ENCODE measurements at places on chromosomes 5 and 9.
A peak's percentile ranks its signal among the peaks of the same experiment; 100 is the strongest.

DNA sequence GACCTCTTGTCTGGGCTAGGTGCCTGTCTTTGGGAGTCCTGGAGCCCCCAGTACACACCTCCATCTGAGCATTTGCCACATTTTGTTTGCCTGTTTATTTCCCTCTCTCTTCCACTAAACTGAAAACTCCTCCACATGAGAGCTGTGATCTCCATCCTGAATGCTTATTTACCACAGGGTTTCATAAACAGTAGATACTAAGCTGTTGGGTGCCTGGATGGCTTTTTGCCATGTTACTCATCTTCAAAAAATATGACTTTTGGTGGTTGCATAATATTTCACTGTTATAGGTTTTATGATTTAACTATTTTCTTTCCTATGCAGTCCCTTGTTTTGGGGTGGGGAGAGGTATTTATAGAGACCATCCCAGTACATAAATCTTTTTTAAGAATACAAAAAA lies 99.6 kb downstream of the APBA1 start:
- DNase-seq, result no peak

DNA sequence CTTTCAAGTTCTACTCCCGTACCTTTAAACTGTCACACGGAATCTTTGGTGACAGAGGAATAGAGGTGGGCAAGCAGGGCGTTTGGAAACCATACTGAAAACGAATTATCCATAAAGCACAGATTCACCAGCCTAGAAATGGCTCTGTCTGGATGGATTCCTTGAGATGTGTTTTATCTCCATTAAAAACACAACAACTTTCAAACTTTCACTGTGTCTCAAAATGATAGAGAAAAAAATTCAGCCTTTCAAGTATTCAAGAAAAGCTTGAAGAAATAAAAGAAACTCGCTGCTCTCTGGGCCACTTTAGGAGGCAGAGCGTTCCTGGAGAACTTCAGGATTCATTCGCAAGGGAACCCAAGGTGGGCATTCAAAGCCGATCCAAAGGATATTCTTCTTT lies 589 bp upstream of the THBS4 start:
- DNase-seq, result no peak

- no peak for DNase-seq
These were observed 19.3 kb downstream of the BRD9 start for GRCh38 chr5:873328-873727.

DNA sequence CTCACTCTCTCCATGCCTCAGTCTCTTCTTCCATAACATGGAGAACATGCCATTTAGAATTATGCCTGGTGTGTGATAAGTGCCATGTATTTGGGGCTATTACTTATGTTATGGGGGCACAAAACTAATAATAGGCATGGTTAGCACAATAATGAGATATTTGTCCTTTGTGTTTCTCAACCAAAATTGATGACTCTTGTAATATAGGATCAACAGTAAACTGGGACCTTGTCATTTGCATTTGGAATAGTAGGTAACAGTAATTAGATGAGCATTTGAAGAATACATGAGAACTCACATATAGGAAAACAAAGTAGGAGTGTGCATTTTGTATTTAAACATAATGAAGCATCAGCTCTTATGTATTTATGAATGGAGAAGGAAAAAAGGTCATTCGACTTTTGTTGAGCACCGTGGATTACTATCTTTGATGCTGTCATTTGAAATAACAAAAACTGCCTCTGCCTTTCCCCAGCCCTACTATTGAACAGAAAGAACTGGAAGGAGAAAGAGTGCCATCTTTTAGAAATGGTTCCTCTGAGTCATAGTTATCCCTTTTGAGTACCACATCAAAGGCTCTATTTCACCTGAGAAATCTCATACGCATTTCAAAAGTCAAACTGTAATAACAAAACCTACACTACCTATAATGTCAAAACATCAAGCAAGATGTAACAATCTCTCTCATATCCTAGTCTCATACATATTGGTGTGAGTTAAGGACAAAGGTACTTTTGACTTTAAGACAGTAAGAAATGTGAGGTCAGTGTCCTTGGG lies 655.2 kb downstream of the PDE4D start:
- DNase-seq, result no peak

- DNase-seq, result no peak
These were observed 346.4 kb downstream of the ARL15 start for GRCh38 chr5:53963958-53964357.

DNA sequence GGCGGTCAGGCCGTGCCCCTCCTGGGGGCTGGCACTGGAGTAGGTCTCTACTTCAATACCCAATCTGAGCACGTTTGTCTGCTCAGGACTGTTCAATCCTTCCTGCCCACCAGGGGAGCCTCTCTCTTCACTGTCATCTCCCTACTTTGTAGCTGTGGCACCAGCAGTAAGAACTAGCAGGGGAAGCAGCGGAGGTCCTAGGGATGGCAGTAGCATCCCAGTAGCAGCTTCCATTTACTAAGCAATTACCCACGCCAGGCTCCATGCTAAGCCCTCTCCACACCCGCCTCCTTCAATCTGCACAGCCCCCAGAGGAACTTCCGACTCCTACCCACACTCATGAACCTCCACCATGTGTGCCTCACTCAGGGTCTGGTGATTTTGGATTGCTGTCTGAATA lies 31.7 kb downstream of the FSTL4 start:
- no peak for DNase-seq

DNA sequence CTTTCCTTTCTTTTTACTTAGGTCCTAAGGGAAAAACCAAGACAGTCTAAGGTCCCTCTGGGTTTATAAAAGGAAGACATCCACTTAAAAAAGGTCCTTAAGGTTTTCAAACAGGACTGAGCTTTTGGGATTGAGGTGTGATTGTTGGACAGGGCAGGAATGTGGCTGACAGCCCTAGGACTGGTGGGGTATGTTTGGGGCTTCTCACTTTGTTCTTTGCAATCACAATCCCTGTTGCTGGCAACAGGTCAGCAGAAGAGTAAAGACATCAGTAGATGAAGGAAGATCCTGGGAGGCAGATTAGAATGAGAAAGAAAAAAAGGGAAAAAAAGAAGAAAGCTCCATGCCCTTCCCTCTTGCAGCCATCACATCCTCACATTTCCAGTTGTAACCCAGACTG lies 101.4 kb upstream of the TARS1 start:
- DNase-seq, result no peak

GRCh38 chr9:36486933-36487481 lies 85.7 kb upstream of the MELK start:
- DNase-seq, result no peak

DNA sequence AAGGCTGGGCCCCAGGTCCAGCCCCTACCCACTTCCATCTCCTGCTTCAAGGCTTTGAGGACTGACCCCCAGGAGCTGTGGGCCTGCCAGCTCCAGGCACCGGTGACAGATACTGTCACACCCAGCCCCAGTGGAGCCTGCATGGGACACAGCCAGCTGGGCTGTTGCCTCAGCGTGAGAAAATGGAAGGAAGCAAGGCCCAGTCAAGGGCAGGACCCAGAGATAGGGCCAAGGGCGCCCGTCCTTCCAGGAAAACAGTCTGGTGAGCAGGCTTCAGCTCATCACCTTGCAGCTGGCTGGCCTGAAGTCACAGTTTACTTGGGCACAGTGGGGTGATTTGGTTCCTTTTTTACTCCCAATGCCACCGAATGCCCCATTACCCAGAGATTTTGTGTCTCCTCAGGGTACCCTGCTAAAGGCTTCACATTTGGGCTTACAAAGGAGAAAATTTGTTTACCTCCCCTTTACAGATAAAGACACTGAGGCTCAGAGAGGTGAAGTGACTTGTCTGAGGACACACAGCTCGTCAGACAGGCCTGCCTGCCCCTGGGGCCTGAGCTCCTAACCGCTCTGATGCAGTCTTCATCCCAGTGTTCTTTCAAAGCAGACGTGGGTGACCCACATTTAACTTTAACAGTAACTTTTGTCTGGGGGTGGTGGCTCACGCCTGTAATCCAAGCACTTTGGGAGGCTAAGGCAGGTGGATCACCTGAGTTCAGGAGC lies 21.5 kb upstream of the WDR38 start:
- no peak for DNase-seq

- DNase-seq, result no peak
These were observed 176.4 kb downstream of the FGF18 start for GRCh38 chr5:171595801-171596231.

DNA sequence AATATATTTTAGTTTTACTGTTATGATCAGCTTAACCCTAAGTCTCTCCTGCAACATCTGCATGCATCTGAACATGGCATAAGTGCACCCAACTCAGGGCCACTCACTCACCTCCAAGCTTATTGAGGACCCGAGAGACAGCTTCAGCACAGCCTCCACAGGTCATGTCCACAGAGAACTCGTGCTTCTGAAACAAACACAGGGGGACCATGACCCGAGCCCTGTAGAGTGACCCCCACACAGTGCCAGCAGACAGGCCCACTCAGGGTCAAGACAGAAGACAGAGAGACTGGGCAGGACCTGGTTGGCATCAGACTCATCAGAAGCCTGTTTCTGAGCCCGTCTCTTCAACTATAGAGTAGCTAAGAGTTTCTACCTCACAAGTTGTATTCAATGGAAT lies 6.8 kb downstream of the ATOX1 start:
- no peak for DNase-seq

- DNase-seq, result no peak
These were observed 410.4 kb downstream of the KCTD16 start for GRCh38 chr5:144581044-144581443.

DNA sequence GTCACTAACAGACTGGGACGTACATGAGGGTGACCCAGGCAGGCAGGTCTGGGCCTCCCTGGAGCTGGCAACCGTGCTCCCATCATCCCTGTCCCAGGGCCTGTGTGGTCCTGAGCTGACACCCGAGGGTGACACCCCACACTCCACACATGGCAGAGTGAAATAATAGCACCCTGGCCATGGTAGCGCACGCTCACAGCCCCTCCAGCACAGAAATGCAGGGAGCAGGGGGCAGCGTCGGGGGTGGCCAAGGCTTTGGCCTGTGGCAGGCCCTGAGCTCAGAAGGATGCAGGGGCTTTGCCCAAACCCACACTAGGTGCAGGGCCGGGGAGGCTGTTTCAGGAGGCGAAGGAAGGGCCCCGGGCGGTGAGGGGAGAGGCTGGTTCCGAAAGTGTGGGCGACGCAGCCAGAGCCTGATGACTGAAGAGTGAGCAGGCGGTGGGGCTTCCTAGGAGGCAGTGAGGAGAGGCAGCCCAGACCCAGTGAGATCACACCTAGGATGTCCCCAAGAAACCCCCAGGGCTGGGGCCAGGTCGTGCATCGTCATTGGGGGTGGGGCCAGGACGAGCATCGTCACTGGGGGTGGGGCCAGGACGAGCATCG lies 12.9 kb downstream of the OR2V2 start:
- no peak for DNase-seq

- DNase-seq, result no peak
These were observed 371.9 kb downstream of the EBF1 start for GRCh38 chr5:158727771-158728311.

DNA sequence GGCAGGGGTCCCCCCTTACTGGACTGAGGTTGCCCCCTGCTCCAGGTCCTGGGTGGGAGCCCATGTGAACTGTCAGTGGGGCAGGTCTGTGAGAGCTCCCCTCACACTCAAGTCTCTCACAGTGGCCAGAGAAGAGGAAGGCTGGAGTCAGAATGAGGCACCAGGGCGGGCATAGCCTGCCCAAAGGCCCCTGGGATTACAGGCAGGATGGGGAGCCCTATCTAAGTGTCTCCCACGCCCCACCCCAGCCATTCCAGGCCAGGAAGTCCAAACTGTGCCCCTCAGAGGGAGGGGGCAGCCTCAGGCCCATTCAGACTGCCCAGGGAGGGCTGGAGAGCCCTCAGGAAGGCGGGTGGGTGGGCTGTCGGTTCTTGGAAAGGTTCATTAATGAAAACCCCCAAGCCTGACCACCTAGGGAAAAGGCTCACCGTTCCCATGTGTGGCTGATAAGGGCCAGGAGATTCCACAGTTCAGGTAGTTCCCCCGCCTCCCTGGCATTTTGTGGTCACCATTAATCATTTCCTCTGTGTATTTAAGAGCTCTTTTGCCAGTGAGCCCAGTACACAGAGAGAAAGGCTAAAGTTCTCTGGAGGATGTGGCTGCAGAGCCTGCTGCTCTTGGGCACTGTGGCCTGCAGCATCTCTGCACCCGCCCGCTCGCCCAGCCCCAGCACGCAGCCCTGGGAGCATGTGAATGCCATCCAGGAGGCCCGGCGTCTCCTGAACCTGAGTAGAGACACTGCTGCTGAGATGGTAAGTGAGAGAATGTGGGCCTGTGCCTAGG lies at the start of gene CSF2:
TSS of gene CSF2 (plus strand) at position 559 of the 783 bp plus-strand sequence. CDS start at position 594, 35 bp downstream.
- DNase-seq, result no peak

GRCh38 chr5:5572976-5573797 lies 150.7 kb downstream of the ICE1 start:
- DNase-seq, result no peak

GRCh38 chr9:126361810-126362238 lies 35.2 kb downstream of the MVB12B start:
- no peak for DNase-seq

DNA sequence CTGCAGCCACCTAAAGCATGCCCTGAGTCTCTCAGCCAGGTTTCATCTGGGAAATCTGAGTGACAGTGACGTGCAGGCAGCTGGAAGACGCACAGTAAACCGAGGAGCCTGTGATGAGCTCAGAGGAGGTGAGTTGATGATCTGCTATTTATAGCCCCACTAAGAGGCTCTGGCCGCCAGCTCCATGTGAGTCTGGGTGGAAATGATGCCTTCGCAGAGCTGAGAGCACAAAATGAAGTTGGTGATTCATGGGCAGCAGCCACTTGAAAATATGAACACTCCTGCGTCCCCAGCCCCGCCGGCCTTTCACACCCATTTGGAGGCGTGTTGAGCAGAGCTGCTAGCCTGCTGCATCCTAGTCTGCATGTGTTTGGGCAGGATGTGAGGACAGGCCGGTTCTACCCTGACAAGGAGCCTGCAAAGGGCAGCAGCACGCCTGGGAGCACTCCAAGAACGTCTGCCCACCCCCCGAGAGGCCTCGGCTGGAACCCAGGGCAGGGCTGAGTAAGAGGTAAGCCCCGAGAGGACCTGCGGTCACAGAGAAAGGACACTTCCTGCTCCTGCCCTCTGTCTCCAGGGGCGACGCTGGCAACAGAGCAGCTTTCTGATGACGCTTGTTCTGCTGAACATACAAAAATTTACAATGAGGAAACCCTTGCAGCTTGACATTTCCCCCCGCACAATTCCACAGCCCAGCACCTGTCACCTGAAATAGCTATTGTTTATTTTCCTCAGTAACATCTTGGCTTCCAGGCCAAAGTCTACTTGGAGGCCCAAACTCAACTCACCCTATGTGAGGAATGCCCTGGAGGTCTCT lies 25.1 kb upstream of the CDKN2AIPNL start:
- peak; percentile 40 for DNase-seq

DNA sequence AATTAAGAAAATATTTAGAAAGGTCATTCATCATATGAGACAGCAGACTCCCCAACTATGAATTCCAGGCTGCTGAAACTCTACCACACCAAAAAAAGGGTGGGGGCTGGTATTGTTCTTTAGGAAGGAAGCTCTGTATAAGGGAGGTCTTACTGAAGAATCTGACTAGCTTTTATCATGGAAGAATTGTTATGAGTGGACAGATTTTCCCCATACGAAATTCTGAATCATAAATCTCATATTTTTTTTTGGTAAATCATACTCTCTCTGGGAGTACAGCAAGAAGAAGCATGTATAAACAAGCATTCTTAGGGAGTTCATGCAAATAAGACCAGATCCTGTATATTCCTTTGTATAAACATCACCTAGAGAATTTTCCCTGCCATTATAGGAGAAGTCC lies 220.0 kb downstream of the SLC12A2 start:
- no peak for DNase-seq
